Neural progenitor cell (in vitro differentiated cells): ENCODE measurements at places on chromosomes 4 and X. TPM values are rescaled to one million over a fixed set of nuclear protein-coding genes. Genes with fewer than 3 reads are reported as not detected.

DNA sequence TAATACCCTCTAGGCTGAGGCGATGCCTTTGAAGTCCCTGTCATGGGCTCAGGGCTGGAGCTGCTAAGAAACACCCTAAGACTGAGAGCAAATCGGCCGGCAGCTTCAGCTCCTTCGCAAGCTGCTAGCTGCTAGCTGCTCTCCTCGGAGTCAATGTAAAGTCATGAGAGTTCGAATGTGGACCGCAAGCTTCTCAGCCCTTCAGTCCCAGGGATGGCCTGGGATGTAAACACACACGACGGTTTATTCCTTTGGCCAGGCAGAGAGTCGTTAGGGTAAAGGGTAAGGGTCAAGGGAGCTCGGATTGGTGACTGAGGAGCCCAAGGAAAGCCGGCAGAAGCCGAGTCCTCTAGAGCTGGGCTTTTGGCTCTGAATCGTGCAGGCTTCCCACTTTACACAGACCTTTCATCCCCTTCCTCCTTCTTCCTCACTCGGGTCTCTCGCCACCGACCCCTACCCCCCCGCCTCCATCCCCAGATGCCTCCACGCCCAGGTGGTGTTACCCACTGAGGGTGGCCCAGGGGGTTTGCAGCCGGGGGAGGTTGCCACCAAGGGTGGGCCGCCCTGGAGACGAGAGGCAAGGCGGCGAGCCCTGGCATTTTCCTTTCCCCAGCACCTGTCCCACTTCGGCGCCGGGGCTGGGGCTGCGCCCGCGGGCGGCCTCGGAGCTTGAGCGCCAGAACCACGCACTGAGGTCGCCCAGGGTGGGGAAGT, 3.1 kb upstream of the BCORL1 start:
- DNase-seq, result peak; percentile 51

- no peak for DNase-seq
These were observed 106.1 kb upstream of the DIPK2B start for GRCh38 chrX:45306794-45307193.

DNA sequence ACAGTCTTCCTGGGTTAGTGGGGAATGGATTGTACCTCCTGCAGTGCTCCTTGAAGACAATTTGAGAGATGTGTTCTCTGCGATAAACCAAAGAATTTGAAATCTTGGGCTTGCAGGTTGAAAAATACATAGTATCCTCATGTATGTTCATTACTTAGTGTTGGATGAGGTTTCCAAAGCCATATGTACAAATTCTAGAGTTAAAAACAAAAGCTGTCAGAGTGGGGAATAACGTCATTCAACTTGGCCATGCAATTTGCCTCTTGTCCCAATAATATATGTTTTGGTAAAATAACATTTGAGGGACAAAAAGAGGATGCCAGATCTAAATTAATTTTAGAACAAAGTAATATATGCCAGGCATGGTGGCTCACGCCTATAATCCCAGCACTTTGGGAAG, 51.3 kb upstream of the CBR4 start:
- no peak for DNase-seq

- DNase-seq, result no peak
These were observed 79.1 kb upstream of the SLC6A14 start for GRCh38 chrX:116357329-116357728.

DNA sequence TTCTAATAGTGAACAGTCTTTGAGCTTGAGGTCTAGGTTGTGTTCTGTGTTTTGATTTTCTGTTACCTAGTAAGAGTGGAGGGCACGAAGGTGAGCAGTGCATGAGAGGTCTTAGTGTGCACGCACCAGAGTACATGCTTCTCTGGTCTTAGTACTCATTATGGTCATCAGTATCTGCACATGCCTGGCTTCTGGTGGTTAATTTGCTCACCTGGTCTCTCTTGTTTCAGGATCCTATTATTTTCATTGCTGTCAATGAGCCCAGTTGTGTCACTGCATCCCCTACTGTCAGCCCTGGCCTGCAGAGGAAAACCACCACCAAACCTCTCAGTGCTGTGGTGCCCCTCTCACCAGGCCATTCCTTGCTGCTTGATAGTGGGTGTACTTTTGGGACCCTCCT, 54.8 kb downstream of the NSUN7 start:
- DNase-seq, result no peak

DNA sequence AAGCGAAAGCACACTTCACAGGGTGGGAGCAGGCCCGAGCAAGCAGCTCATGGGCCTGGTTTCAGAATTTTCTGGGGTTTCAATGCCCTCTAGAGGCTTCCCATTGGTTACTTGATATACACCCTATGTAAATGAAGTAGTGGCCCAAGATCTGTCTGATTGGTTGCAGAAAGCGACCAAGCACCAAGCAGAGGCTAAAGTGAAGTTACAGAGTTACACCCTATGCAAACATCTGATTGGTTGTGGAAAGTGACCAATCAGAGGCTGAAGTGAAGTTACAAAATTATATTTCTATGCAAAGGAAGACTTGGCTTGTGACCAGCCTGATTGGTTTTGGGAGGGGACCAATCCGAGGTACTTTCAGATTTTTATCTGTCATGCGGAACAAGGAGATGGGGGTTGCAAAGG, 8.2 kb downstream of the FHIP1A start:
- DNase-seq, result peak; percentile 24

DNA sequence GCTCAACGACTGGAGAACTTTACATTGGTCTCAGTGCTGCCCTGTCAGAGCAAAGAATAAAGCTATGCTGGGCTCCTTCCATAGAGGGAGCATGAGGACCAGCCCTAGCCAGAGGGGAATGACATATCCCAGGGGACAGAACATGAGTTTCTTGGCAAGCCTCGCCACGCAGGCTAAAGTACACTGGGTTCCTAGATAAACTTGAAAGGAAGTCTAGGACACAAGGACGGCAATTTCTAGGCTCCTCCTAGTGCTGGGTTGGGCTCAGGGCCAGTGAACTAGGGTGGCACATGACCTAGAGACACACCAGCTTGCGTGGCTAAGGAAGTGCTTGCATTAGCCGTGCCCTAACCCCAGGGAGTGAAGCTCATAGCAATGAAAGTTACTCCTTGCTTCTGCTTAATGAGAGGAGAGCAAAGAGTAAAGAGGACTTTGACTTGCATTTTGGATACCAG, 141.0 kb downstream of the MAB21L2 start:
- DNase-seq, result peak; percentile 14

- DNase-seq, result no peak
These were observed 1806.6 kb upstream of the AGA start for GRCh38 chr4:179248821-179249220.

DNA sequence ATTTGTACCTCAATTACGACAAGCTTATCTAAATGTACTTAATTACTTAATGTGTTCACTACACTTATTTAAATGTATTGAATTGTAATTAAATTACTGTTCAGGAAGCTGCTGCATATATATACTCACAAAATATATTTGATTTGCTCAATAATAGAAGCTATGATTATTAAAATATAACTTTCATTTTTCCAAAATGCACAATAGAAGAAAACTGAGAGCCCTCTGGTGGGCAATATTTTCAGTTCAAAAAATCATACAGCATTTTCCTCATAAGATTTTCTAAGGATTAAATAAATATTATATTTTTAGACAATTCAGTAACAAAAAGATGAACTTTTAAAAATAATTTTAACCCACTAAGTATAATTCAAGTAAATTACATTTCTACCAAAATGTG, 217.3 kb downstream of the DKK2 start:
- no peak for DNase-seq

DNA sequence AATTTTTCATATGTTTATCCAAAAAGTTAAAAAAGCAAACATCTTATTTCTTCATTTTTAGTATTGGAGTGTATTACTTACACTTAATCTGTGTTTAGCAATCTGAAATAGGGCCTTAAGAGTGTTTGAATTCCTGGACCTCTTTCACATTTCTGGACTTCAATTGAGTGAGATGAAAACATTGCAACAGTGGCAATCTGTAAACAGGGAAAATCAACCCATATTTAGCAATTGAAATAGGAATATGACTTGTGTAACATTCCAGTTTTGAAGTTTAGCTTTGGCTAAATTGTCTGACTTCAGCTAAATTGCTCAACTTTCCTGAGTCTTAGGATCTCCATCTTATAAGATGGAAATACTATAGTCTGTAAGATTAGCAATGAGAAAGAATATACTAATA, 34.6 kb upstream of the FHL1 start:
- no peak for DNase-seq

Gene CT45A10
- total RNA-seq, result not detected in 2 replicates

Gene MXRA5
- total RNA-seq, result 0.37 and 0.50 TPM in 2 replicates

Gene CCDC149
- 3.4 and 5.0 TPM in 2 replicates for total RNA-seq

Gene PTCHD1
- total RNA-seq, result 0.03 and 0.07 TPM in 2 replicates

Gene CYBB
- total RNA-seq, result 0.28 TPM in 1 of 2 replicates, not detected in the other

Gene C4orf36
- 5.7 and 8.6 TPM in 2 replicates for total RNA-seq

Gene COL25A1
- total RNA-seq, result 1.3 and 2.0 TPM in 2 replicates

Gene PCDH19
- 3.4 TPM in 2 replicates for total RNA-seq

Gene SH2D1A
- 0.06 TPM in 1 of 2 replicates, not detected in the other for total RNA-seq
